Activated CD4-positive, alpha-beta T cell treated with anti-CD3 and anti-CD28 coated beads for 36 hours (primary cell): ENCODE measurements at places on chromosomes 2 and 18.

DNA sequence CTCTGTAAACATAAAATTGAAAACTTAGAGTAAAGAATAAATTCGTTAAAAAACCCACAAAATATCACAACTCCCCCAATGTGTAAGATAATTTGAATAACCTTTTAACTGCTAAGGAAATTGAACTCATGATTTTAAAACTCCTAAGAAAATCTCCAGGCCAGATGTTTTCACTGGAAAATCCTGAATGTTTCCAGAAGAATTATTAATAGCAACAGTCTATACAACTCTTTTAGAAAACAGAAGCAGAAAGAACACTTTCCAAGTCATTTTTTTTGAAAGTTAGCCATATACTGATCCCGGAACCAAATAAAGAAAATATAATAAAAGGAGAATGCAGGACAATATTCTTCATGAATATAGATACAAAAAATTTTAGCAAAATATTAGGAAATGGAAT, 165.6 kb downstream of the ACOXL start:
- DNase-seq: no peak

DNA sequence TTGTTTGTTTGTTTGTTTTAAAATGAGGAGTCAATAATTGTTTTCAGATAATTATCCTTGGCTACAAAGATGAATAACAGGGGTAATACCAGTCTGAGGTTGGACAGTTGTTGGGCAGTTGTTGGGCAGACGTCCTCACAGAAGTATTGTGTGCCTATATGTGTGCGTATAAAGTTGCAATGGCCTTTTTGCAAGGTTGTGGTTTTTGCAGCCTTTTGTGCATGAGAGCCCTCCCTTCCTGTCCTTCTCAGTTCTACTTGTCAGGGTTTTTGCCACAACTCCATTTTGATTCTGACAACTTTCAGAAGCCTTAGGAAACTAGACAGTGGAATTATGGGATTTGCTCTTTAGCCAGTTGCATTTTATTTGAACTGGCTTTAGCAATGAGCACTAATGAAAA, 6.0 kb upstream of the STK39 start:
- DNase-seq: no peak

GRCh38 chr2:162113088-162113775, 38.8 kb downstream of the GCG start:
- no peak for DNase-seq

GRCh38 chr2:163459986-163460385, 275.8 kb downstream of the FIGN start:
- no peak for DNase-seq

DNA sequence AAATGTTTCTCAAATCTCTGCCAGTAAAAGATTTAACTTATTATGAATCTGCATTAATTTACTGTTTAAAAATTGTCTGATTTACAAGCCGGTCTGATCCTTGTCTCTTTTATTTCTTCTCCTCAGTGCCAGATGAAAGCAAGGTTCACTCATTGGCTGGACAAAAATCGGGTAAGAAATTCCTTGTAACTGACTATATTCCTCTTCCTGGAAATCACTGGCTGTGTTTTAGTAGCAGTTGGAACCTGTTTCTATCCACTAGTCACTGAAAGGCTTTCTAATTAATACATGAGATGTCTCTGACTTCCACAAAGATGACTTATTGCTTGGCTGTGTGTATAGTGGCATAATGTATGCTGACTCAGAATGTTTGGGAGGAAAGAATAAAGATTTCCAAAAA, 436.6 kb upstream of the NRP2 start:
- DNase-seq: no peak

GRCh38 chr2:177670791-177671535, 278.4 kb downstream of the AGPS start:
- no peak for DNase-seq

DNA sequence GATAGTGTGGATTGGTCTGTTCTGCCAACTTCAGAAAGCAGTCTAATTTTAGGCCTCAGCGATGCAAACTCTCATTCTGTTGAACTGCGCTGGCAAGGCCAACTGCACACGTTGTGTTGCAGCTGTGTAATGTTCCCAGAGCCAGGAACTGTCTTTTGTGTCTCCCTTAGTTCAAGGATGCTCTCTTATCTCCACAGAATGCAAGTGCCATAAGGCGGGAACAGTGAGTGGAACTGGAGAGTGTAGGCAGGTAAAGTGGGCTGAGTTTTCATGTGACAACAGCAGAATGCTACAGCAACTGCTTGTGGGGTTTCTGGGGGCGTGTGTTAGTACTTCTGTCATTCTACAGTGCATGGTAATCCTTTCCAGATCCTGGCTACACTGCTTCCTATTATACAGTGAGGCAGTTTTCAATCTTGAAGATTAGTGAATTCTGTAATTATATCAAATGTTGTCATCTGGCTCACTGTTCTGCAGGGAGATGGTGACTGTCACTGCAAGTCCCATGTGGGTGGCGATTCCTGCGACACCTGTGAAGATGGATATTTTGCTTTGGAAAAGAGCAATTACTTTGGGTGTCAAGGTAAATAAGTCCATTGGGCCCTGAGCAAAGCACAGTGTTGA, 125.8 kb downstream of the LAMA3 start:
- DNase-seq: no peak

DNA sequence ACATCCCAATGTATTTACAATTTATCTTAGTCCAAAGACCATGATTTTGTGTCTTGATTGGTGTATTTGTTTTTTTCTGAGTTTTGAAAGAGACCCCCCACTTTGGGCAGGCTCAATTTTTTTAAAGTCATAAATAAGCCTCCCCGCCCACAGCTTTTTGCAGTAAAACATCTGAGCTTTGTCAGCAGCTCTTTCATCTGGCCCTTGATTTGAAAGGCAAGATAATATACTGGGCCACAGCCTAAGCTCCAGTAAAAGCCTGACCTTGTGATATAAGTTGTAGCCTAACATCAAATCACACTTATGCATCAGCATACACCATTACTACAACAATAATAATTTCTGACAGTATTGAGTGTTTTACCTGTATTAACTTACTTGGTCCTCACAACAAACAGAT, 51.3 kb upstream of the SERTAD2 start:
- no peak for DNase-seq

DNA sequence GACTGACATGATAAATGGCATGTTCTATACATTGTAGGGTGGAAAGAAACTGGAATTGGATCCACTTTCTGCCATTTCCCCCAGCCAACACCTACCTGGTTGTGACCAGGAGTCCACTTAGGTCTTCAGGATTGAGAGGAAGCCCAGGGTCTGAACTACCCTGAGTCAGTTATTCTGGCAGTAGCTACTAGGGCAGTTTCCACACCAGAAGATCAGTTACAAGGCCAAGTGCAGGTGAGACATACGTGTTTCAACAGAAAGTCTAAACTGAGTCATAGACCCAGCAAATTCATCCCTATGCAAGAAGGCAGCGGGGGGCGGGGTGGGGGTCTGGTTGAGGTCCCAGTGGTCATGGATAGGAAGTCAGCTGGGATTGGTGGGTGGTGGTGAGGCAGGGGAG, 21.9 kb downstream of the ANTXR1 start:
- no peak for DNase-seq

GRCh38 chr2:72797740-72798139, 28.1 kb downstream of the EXOC6B start:
- no peak for DNase-seq

DNA sequence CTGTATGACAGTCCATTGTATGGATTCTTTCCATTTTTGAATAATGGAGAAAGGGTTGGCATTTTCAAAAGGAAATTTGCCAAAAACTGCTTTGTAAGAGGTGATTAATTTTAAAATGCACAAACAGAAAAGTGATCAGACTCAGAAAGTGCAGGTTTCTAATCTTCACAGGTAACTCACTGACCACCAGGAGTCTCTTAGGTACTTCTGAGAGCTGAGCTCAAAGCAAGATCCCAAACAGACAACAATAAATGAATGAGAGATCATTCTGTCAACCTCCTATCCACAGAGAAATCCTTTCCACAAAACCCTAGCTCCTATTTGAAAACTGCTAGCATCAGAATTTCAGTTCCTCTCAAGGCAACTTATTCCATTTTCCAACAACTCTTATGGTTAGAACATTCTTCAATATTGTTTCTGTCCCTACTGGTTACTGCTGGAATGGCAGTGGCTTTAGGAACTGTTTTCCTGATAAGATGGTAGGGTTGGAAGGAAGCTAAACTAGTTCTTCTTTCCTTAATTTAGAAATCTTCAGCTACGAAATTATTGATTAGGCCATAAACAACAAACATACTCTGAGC, 20.6 kb upstream of the HAAO start:
- DNase-seq: no peak

DNA sequence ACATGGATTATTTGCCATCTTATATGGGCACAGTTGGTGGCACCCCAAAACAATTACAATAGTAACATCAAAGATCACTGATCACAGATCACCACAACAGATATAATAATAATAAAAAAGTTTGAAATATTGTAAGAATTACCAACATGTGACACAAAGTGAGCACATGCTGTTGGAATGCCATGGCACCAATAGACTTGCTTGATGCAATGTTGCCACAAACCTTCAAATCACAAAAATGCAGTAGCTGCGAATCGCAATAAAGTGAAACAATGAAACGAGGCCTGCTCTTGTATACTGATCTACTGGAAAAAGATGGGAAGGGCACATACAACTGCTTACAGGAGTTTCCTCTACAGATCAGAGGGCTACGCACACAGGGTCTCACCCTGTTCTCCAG, 32.2 kb upstream of the AMMECR1L start:
- no peak for DNase-seq

GRCh38 chr18:24964216-24964615, 387.8 kb downstream of the ZNF521 start:
- peak; percentile 13 for DNase-seq

DNA sequence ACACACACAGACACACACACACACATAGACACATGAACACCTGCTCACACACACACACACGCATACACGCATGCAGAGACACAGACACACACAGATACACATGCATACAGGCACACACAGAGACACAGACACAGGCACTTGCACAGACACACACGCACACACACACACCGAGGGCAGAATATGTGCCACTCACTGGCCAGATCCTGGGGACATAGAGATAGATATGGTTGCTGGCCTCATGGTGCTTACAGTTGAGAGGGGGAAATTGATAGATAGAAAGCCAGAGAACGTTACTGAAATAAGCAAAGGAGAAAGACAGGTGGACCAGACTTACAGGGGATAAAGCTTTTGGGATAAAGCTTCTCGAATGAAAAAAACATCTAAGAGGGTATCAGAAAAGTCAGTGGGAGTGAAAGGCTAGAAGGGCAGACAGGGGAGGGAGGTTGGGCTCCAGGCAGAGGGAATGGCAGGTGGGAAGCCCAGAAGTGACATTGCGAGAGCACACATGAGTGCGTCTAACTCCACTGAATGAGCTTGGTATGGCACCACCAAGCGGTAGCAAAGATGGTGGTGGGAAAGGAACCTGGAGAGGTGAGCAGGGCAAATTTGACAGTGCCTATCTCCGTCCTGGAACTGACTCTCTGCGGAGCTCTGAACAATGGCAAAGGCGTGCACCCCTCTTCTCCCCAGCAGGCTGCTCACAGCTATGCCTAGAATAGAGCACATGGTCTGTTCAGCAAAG, 390.1 kb upstream of the TRIB2 start:
- peak; percentile 35 for DNase-seq

DNA sequence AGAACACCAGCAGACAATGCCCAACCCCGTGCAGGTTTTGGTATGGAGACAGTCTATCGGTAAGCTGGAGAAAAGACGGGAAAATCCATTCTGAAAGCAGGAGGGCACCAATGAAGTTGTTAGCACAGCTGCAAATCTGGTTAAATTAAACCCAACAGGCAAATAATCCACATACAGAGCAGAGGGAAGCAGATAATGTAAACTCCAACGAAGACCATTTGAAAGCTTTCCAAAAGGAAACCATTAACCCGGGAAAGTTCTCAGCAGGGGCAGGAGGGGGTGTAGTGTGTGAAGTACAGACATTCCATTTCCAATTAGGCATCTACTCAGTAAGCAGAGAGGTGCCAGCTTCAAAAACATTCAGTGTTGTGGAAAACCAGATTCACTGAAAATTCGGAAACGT, 10.3 kb downstream of the EDAR start:
- DNase-seq: no peak
